CD4-positive, alpha-beta T cell (primary cell): ENCODE measurements at places on chromosomes 3 and 15. TPM values are rescaled to one million over a fixed set of nuclear protein-coding genes. Genes with fewer than 3 reads are reported as not detected.

DNA sequence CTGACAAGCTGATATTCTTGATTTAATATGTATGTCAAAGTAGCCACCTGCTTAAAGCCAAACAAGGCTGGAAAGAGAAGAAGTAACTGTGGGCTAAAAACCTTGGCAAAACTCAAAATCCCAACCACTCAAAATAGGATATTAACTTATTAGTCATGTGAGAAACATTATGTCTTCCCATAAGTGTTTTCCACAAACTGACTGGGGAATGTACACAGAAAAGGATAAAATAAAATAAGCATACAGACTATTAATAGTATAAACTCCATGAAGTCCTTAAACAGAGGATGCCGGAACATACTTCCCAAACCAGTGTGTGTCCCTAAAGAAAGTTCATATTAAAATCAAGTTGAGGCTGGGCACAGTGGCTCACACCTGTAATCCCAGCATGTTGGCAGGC is 263.7 kb upstream of the THBS1 start:
- no peak for DNase-seq

DNA sequence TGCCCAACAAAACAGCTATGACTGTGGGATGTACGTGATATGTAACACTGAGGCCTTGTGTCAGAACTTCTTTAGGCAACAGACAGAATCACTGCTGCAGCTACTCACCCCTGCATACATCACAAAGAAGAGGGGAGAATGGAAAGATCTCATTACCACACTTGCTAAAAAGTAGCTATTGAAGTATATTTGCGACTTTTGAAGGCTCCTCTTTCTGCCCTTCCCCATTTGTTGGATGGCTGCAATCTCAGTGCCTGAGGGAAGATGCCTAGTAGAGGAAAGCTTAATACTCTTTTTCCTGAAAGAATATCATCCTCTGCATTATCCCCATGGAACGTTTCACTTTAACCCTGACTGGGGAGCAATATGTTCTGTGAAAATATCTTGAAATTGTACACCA is 21.9 kb downstream of the SENP8 start:
- DNase-seq: no peak

DNA sequence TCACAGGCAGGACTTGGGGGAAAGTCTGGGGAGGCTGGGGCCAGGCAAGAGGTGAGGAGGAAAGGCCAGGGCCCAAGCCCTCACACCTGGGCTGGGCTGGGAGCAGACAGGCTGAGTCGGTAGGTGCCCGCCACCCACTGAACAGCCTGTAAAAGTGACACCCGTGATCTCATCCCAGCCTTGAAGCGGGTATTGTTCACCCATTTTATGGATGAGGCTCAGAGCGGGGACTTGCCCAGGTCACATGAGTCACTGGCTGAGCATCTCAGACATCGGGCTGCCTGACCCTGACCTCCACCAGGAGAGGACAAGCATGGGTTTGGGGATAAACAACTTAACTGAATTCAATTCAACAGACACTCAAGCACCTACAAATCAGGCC is 52.0 kb upstream of the CTSH start:
- no peak for DNase-seq

DNA sequence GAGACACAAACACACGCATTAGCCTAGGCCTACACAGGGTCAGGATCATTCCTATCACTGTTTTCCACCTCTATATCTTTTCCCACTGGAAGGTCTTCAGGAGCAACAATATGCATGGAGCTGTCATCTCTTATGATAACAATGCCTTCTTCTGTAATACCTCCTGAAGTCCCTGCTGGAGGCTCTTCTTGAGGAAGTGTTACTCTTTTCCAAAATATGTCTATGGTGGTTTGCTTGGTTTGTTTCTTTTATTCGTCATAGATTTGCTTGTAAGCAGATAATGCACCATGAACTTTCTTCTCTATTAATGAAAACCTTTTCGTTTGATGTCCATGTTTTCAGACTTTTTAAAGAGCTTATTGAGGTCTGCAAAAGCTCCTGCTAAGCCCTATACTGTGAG is 109.3 kb downstream of the GMPS start:
- no peak for DNase-seq

- no peak for DNase-seq
Measured at GRCh38 chr3:38658841-38659240, 9.4 kb upstream of the SCN5A start.

DNA sequence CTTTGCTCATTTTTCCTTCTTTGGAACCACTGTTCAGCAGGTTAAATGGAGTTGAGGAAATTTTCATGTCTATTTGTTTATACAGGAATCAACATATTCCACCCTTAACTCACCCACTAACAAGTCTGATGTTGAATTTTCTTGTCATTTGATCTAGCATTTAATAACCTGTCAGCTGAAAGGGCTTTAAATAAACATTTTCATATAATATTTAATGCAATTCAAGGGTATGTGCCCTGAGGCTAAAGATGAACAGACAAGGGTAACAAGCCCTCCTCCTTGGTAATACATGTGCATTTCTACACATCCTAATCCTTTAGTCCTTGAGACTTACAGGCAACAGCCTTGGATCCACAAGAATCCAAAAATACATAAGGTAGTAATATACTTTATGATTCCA is 435.0 kb upstream of the NR2F2 start:
- no peak for DNase-seq

DNA sequence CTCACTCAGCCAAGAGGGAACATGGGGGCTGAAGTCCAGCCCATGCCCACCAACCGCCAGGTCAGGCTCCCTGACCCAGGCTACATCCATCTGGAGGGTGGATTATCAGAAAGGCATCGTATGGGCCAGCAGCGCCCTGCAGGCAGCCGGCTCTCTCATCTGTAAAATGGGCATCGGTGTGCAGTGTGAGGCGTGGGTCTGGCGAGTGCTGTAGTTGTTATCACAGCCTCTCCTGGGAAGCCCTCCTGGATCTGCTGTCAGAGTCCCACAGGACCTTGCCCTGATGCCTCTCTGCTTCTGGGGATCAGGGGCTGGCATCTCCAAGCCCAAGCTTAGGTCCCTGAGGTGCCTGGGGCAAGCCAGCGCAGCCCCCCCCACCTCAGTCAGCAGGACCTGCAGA is 27.4 kb downstream of the CFAP100 start:
- no peak for DNase-seq

GMNC gene
- not detected for total RNA-seq

BOC gene
- total RNA-seq: not detected
